ENCODE measurements at places on chromosomes 13 and 19.

GRCh38 chr13:113877149-113877990 lies 13.5 kb upstream of the GAS6 start:
- DNase-seq: no peak

DNA sequence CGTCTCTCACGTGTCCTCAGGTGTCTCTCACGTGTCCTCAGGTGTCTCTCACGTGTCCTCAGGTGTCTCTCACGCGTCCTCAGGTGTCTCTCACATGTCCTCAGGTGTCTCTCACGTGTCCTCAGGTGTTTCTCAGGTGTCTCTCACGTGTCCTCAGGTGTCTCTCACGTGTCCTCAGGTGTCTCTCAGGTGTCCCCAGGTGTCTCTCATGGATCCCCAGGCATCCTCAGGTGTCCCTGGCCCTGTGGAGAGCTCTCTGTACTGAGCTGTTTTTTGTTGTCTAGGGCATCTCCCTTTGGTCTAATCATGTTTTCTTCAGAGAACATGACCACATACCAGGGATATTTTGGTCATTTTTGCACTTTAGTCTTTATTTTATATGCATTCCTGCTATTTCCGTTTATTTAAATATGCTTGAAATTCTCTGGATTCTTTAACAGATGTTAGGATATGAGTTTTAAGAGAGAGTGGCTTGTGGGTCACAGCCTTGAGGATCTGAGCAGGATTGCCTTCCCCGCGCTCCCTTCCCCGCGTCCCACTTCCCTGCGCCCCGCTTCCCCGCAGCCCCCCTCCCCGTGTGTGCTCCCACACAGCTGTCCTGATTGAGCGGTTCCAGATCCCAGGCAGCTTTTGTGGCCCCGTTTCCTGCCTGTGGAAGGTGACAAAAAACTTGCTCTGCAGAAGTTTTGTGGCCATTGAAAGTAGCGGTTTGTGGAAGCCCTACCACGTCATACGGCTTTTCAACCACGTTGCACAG lies 31.9 kb downstream of the ATP4B start:
- no peak for DNase-seq

DNA sequence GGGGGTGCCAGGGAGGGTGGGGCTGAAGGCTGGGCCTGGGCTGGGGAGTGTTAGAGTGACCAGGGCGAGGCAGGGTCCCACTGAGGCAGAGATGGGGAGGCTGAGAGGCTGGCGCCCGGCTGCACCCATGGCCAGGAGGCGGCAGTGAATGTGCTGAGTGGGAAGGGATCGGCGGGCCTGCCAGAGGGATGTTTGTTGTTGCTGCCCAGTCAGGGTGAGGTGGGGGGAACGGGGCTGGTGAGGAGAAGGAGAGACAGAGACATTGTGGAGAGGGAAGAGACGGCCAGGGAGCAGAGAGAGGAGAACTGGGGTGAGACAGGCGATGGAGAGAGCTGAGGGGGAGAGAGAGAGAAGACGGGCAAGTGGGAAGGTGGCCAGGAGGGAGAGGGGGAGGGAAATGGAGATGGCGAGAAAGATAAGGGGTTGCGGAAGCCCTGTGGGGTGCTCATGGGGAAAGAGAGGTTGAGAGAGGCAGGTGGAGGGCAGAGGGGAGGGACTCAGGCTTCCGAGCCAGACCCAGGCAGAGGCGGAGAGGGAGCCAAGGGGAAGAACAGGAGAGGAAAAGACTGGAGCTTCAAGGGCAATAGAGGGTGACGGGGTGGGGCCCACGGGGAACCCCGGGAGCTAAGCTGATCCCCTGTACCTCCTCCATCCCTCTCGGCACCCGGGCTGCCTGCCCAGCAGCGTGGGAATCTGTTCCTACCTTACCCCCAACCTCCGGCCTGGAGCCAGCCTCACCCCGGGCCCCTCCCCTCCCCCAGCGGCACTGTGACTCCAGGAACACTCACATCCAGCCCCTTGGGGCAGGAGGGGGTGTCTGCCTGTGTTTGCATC lies 690 bp upstream of the B3GNT8 start:
- DNase-seq: peak; percentile 62

GRCh38 chr13:19597523-19597922 lies 35.9 kb upstream of the MPHOSPH8 start:
- DNase-seq: no peak

DNA sequence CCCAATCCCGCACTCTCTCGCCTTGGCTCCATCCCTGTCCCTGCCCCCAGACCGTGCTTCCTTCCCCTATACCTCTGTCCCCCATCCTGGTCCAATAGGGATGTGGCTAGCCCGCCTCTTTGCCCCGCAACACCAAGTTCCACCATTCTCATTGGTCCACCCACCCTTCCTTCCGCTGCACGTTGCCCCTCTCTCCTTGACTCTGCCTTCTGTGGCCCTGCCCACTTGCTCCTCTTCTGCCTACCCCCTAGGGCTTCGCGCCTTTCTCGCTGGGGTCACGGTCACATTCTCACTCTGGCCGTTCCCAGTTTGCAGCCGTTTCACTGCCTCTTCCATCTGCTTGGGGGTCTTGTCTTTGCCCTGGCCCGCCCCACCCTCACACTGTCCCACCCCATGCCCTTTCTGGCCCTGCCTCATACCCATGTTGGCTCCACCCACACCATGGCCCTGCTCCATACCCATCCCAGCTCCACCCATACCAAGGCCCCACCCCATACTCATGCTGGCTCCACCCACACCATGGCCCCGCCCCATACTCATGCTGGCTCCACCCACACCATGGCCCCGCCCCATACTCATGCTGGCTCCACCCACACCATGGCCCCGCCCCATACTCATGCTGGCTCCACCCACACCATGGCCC lies 4.5 kb upstream of the ARHGAP45 start:
- DNase-seq: no peak

- DNase-seq: peak; percentile 76
These were observed 9.7 kb upstream of the DACH1 start for GRCh38 chr13:71876648-71877255.

GRCh38 chr19:18173572-18174288 lies at the start of gene IFI30:
Gene IFI30 (plus strand): TSS chr19:18173813. CDS start chr19:18173842, 29 bp downstream.
- DNase-seq: peak; percentile 92

GRCh38 chr13:51820016-51820597 lies 16.1 kb upstream of the DHRS12 start:
- no peak for DNase-seq

DNA sequence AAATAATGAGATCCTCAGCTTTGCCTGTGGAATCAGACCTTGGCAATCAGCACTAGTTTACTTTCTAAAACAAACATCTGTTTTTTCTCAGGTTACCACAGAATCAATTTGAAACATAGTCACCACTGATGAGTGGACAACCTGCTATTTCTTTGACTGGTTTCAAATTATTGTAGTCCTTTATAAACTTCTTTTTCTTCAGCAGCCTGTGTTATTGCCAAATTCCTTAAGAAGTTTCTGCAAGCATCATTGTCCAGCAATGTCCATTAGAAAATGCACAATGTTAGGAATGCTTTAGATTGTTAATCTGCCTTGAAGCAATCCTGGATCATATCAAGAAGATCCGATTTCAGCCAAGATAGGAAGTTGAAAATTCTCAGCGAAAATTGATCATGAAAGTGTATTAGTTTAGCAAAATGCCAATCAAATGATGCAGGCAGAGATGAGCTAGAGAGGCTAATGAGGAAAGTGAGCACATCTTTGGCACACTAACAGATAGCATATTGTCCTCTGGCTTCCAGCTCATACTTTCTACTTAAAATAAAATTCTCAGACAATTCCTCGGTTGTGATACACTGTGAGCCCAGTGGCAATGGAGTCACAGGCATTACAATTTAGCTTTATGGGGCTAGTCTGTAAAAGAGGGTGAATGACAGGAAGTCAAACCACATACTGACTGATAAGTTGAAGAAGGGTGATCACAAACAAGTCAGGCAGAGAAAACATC lies 270.6 kb downstream of the SLITRK6 start:
- no peak for DNase-seq

DNA sequence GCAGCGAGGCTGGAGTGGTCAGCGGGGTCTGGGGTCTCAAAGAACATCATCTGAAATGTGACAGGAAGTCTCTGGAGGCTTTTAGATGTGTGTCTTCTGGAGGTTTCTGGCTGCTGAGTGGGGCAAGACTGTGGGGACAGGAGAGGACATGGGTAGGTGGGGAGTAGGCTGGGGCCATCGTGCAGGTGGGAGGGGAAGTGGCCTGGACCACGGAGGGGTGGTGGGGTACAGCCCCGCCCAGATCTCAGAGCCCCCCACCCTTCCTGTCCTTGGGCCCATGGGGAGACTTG lies 6.2 kb downstream of the AP1M1 start:
- DNase-seq: no peak

Measured in NCI-H69 (cell line).